ENCODE measurements at places on chromosomes 12 and 14.
A peak's percentile ranks its signal among the peaks of the same experiment; 100 is the strongest.

- DNase-seq: no peak
Measured at GRCh38 chr14:71629765-71630492, 302.3 kb upstream of the RGS6 start.

DNA sequence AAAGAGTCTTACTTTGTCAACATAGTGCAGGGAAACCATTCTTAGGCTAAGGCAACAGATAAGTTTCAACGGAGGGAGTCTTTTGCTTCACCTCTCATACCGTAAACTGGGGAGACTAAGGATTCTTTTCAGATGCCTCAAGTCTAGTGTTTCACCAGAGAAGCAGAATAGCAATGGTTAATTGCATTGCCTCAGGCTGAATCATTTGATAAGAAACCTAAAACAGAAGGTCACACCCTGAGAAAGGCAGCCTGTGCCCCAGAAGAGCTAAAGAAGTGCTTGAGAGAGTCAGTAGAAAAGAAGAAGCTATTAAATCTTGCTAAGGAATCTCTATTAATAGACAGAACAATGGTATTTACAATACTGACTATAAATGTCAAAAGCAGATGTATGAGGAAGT, 21.8 kb upstream of the ATXN7L3B start:
- no peak for DNase-seq

GRCh38 chr14:54002653-54003052, 46.0 kb upstream of the BMP4 start:
- no peak for DNase-seq

DNA sequence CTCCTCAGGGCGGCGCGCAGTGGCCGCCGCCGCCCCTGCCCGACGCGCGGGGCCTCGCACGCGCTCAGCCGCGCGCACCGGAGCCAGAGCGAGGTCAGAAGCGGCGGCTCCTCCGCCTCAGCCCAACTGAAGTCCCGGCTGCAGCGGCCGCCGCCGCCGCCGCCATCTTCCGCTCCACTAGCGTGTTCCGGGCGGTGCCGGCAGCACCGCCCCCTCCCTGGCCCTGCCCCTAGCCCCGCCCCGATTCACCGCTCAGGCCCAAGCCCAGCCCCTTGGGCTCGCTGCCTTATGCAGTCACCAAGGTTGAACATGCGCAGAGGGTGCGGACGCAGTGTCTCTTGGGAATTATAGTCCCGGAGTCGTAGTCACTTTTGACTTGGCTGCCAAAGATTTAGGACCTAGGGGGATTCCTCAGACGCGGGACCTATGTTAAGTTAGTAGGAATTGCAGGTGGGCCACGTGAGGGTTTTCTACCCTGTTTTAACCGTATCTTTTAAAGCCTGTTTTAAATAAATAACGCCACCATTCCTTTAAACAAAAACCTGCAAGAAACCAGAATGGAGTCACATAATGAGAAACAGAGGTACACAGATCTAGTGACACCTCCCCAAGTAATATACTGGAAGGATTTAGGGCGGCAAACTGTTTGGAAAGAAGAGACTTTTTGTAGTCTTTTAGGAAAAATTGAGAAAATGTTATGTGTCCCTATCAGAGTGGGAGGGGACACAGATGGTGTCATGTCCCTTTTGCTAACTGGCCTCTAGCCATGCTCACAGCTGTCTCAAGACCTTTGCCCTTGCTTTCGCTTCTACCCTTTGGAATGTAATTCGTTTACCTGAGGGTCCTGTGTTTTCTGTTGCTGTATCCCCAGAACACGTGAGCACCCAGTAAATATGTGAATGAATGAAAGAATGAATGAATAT, at the start of gene PPTC7:
PPTC7 (minus strand) TSS at position 182 of the 923 bp plus-strand sequence. CDS start 287 bp downstream, outside the sequence.
- DNase-seq: peak; percentile 72

DNA sequence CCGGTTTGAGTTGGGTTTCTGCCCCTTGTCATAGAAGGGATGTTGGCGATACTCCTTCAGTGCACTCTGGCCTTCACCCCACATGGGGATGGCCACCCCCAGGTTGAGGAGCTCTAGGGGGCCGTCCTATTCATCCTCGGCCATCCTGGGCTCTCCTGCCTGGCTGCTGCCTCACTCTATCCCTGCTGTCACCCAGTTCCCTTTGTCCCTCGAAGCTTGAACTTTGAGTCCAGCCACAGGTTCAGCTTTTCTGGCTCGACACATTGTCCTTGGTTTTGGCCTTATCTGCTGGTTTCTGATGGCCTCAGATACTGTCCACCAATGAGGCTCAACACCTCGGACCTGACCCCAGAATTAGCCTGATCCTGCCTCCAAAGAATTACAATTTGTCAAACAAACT, 58.6 kb downstream of the C14orf132 start:
- no peak for DNase-seq

- DNase-seq: no peak
Measured at GRCh38 chr12:42484996-42485395, 104.5 kb downstream of the PRICKLE1 start.

GRCh38 chr12:22014783-22015144, 31.3 kb upstream of the CMAS start:
- no peak for DNase-seq
